ENCODE measurements at places on chromosomes 16 and 17.

DNA sequence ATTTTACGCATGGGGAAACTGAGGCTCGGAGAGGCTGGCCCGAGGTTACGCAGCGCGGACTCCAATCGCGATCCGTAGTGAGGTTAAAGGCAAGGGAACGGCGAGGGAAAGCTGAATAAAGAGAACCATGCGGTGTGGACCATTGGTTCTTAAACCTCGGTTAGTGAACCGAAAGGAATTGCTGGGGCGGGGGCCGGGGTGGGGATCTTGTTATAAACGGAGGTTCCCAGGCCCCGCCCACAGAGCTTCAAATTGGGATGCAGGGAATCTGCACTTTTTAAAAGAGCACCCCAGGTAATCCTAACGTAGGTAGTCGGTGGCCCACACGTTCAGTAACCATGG lies 524 bp downstream of the IQCK start:
- no peak for DNase-seq

GRCh38 chr17:5431949-5432556 lies 6.9 kb downstream of the C1QBP start:
- no peak for DNase-seq

DNA sequence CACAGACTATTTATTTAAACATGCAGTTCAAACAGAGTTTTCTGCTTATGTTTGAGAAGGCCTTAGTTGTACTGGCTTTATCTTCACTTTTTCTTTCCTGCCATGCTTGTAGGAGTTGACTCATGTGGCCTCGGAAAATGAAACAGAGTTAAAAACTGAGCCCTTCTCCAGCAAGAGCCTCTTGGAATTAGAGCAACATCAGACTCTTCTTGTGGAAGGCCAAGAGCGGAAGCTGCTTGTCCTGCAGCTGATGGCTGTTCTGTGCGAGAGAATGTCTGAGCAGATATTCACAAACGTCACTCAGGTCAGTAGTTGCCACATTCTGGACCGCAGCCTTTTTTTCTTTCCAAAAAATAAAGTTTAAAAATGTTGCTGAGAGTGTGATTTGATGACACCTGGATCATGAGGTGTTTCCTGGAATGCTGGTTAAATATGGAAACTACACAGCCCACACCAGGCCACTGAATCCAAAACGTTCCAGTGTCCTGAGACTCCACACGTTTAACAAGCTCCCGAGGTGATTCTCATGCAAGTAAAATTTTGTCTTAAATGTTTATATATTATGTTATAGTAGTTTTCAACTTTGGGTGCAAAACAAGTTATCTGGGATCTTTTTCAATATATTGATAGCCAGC lies 65.9 kb downstream of the TANGO6 start:
- DNase-seq, result no peak

- peak; percentile 57 for DNase-seq
Measured at GRCh38 chr17:33596899-33597298, 303.8 kb upstream of the ASIC2 start.

DNA sequence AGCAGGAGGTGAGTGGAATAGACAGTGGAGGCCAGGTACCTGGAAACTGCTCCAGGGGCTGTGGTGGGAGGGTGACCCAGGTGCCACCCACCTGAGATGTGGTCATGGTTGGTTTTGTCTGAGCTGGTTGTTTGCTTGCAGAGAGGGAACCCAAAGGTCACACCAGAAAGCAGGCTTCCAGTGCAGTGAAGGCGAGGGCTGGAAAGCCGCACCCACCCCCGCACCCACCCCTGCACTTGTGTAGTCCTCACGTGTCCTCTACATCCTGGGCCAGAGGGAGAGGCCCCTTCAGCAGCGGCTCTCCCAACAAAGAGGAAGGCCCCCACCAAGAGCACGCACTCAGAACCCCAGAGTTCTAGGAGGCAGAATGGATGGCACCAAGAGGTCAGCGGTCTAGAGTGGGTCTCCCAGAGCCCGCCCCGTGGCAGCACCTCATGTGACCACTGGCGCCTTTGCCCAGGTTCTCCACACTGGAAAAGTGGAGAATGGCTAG lies 92.6 kb upstream of the CBX4 start:
- no peak for DNase-seq

GRCh38 chr17:39769974-39770587 lies 32.3 kb downstream of the GRB7 start:
- no peak for DNase-seq

DNA sequence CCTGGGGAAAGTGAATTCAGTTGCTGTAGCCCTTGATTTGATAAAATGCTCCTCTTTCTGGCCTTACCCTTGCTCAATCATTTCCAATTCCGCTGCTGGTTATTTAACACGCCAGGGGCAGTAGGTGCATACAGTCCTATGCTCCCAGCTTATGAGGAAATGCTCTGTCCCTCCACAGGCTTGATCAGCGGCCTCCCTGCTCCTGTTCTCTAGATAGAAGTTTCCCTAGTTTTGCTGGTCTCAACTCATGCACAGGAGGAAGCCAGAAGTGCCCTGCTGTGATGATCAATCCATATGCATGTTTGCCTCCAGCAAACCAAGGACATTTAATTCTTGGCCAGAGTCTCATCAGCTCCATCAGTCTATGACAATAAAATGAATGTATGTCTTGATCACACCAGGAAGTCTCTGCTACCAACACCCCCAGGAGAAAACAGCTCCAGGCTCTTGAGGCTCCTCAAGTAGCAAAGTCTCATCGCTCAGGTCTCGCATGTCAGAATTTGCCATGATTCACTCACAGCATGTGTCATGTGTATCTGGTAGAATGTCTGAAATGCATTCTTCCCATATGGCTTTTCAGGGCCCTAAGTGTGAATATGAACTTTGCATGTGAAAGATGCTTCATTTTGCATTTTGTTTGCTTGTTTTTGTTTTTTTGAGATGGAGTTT lies 208.9 kb downstream of the CDH13 start:
- DNase-seq, result no peak

DNA sequence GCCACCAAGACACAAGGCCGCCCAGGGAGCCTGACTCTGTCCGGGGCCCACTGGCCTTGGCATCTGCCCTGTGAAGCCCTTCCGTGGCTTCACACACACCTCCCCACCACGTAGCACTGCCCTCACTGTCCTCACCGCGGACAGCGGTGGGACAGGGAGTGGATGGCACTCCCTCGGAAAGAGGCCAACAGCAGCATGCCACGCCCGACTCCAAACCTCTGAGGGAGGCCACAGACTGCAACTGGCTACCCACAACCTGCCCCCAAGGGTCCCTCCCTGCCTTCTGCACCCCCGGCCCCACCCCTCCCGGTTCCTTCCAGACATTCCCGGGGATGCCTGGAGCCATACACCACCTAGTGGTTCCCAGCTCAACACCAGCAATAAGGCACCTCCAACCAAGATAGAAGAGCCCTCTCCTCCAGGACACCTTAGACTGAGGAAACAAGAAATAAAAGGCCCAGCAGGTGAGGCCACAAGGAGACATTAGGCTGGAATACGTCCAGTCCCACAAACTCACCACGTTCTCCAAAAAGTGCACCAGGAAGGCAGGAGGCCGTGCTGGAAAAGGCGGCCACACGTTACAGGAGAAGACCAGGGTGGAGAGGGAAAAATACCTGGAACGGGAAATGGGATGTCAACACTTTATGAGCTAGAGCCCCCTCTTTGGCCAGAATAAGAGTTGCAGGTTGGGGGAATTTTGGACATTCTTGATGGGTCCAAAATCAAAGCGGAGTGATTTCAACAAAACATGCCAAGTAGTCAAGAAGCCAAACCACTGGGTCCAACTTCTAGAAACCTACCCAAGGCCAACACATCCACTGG lies 310.0 kb downstream of the SOX9 start:
- DNase-seq, result no peak

DNA sequence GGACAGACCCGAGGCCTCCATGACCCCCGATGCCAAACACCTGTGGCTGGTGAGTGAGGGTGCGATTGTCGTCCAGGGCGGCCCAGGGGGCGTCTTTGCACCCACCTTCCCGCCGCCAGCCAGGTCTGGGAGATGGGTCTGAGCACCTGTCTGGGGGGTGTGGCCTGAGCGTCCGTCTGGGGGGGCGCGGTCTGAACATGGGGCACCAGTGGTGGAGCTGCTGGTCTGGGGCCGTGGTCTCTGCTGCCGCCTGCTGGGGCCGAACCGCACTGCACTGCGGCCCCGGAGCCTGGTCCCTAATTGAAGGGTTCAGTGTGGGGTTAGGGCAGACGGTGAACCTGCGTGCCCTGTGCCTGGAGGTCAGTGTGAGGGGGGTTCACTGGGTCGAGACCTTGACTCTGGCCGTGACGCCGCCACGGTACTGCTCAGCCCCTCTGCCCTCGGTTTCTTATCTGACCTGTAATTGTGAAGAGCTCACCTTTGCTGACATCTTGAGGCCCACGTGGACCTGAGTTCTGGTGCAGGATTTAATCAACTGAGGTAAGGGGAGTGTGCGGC lies 12.6 kb upstream of the TCF25 start:
- peak; percentile 66 for DNase-seq

GRCh38 chr16:89317101-89317671 lies 99.7 kb downstream of the ZNF778 start:
- DNase-seq, result no peak

GRCh38 chr16:56549744-56550385 lies 15.0 kb upstream of the MT4 start:
- no peak for DNase-seq

GRCh38 chr16:72291121-72291520 lies 119.2 kb upstream of the PMFBP1 start:
- DNase-seq, result no peak
